ENCODE measurements at places on chromosomes 3 and 15.

GRCh38 chr3:152922554-152922953, 87.6 kb downstream of the P2RY1 start:
- DNase-seq, result no peak

- DNase-seq, result no peak
Observed at GRCh38 chr3:123372686-123373473, 76.0 kb downstream of the ADCY5 start.

DNA sequence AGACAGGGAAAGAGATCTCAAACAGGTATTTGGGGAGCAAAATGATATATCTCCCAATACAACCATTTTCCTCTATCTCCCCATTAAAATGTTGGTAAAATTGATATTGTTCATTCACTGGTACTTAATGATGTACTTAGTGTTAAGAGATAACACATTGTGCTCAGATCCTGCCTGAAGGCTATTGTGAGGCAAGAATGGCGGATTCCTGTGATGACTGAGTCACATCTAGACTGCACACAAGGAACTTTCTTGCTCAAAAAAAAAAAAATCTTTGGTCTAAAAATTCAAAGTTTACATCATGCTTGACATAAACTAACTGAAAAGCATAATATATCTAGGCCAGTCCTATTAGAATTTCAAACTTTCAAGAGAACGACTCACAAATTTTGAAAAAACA, 171.1 kb upstream of the TTC14 start:
- DNase-seq, result no peak

DNA sequence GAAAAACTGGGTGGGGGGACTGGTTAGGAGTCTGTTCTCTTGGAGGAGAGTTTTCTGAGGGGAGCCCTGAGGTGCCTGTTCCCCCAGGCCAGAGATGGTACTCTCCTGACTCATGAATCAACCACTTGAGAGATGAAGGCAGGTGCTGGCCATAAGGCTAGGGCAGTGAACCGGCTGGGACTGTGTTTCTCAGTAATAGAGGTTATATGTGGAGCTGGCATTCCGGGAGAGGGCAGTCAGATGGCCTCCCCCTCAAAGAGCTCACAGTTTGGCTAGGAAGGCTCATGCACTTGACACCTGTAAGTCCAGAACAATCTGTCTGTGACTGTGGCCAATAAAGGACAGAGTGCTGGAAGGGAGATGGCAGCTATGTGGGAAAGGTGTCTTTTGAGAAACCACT, 10.0 kb upstream of the SCN10A start:
- no peak for DNase-seq

DNA sequence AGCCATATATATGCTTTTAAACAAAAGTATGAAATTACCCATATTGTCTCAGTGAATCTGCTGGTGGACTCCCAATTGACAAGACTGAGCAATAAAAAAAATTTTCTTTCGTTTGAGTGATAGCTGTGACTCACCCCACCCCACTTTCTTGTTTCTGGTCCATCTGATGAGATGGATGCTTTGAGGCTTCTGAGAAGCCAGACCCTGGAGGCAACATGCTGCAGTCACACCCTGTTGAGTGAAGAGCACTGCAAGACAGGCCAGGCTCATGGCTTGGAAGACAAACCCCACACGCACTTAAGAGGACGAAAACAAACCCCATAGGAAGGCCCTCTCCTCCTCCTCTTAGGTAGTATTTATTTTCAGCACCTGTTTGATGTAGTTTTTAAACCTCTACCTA, 276.0 kb upstream of the TTC14 start:
- no peak for DNase-seq

DNA sequence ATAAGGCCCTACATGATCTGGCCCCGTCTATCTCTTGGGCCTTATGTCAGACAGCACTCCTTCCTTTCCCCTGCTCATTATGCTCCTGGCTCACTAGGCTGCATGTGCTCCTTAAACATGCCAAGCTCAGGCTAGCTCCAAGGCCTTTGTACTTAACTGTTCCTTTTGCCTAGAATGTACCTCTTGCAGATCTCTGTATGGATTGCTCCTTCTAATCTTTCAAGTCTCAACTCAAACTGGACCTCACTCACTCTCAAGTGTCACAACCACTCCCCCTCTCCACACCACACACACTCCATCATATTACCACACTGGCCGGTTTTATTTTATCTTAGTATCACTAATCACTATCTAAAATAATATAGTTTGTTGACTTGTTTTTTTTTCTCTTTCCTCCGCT, 36.4 kb downstream of the ZMAT3 start:
- DNase-seq, result no peak

- no peak for DNase-seq
Observed at GRCh38 chr15:92733934-92734521, 78.5 kb upstream of the FAM174B start.

DNA sequence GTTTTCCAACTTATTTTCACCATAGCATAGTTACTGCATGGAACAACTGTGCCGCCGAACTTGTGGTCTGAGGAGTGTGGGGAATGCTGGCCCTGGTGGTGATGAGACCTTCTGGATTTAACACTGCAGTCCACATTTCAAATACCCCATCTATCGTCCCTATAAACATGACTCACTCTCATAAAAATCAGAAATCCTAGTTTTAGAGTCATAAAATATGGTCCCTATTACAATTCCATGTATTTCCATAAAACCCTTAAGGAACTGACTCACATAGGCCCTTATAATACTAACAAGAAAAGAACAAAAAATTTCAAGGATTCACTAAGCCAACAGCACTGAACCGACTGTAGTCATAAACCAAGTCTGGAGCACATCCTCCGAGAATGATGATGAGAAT, 147.2 kb downstream of the FOXP1 start:
- DNase-seq, result no peak

DNA sequence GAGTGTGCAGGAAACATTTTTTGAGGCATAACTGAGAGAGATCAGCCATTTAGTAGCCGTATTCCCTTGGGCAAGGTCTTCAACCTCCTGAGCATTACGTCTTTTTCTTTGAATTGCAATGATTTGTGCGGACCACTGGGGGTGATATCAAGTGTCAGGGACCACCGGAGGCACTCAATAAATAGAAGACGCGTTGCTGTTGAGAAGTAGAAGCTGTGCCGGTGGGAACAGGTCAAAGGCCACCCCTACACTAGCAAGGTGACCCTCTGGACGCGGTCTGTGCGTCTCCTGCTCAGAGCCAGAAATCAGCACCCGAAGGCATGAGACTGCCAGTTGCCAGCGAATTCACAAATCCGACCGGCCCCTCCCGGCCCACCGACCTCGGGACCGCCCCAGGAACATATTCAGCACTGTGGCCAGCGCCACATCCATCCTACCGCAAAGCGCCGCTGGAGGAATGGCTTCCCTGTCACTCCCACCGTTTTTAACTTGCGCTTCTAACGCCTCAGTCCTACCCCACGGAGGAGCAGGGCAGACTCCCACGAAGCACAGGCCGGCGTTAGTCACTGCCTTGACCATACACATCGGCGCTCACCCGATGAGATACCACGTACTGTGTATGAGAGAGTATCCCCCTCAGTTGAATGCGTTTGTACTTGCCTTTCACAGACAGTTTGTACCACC, 1.4 kb upstream of the GHSR start:
- no peak for DNase-seq

- DNase-seq, result peak; percentile 26
Observed at GRCh38 chr3:191019855-191020254, 157.4 kb upstream of the GMNC start.

DNA sequence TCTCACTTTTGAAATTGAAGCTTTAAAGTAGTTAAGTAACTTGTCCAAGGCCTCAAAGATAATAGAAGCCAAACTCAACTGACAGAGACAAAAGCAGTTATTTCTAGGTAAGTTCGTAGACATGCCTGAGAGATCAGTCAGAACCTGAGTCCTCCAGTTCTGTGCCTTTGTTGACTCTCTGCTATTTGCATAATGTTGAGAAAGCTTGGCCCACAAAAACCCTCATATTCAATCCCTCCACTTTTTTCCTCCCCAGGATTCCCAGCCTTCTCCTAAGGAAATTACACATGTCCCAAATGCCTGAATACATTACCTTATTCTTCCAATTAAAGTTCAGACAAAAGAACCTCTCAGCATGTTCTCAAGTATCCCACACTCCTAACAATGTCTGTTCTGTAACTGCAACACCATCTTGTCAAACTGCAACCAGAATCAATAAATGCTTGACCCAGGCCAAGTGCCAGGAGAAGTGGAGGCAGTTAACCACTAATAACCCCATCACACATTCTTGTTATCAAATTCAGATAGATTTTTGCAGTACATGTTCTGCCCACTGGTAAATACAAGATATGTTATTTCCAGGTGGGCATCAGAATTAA, 217.8 kb downstream of the LRRC3B start:
- no peak for DNase-seq

GRCh38 chr3:195889870-195890295, 18.5 kb downstream of the TNK2 start:
- no peak for DNase-seq
